ENCODE measurements at places on chromosomes 4 and X.

- DNase-seq = peak; percentile 71
Observed at GRCh38 chr4:73776321-73776729, 36.0 kb downstream of the CXCL8 start.

GRCh38 chrX:15358533-15358932 is 23.2 kb upstream of the PIGA start:
- DNase-seq = no peak

DNA sequence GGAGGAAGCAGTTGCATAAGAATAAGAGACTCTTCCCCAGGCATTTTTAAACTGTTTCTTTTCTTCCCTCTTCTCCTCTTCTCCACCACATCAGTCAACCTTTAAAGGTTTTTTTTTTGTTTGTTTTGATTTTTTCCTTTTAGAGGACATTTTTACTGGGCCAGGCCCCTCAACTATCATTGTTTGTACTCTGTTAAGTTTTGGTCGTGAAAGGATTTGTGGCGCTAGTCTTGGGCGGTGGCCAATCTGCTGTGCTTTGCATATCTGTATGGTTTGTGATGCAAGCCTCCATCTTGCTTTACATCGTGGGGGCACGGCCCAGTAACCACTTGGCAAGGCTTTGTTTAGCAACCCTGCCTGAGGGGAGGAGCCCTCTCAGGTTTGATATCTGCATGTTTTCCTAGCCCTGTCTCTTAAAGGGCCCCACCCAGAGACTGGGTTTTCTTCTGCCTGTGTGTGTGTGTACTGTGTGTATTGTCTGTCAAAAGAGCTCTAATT is 101.9 kb upstream of the SLITRK2 start:
- no peak for DNase-seq

DNA sequence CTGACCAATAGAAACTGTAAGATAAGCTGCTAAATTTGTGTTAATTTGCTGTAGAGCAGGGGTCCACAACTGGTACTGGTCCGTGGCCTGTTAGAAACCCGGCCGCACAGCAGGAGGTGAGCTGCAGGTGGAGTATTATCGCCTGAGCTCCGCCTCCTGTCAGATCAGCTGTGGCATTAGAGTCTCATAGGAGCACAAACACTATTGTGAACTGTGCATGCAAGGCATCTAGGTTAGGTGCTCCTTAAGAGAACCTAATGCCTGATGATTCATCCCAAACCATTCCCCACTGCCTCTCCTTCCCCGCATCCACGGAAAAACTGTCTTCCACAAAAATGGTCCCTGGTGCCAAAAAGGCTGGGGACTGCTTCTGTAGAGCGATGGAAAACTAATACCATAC is 19.7 kb downstream of the FBXW7 start:
- DNase-seq = no peak

GRCh38 chr4:1195891-1196401 is 23.6 kb upstream of the SPON2 start:
- DNase-seq = no peak

DNA sequence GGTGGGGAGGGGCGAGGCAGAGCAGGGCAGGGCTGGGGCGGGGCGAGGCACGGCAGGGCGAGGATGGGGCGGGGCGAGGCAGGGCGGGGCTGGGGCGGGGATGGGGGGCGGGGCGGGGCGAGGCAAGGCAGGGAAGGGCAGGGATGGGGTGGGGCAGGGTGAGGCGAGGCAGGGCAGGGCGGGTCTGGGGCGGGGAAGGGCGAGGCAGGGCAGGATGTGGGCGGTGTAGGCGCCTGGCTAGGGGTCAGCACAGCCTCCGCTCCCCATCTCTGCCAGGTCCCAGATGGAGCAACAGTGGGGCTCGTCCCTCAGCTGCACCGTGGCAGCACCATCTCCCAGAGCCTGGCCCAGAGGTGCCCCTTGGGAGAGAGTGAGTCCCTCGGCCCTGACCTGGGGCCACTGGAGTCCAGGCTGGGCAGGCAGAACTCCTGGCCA is 4.2 kb upstream of the SRPK3 start:
- no peak for DNase-seq

GRCh38 chr4:101145021-101145420 is 202.3 kb downstream of the PPP3CA start:
- DNase-seq = no peak

GRCh38 chr4:81460191-81460701 is 11.5 kb downstream of the RASGEF1B start:
- peak; percentile 25 for DNase-seq

GRCh38 chr4:740656-741282 is 35.1 kb downstream of the PCGF3 start:
- no peak for DNase-seq

GRCh38 chrX:14125462-14125861 is 95.8 kb upstream of the GEMIN8 start:
- no peak for DNase-seq

- no peak for DNase-seq
Observed at GRCh38 chr4:105930698-105931097, 35.4 kb downstream of the NPNT start.

DNA sequence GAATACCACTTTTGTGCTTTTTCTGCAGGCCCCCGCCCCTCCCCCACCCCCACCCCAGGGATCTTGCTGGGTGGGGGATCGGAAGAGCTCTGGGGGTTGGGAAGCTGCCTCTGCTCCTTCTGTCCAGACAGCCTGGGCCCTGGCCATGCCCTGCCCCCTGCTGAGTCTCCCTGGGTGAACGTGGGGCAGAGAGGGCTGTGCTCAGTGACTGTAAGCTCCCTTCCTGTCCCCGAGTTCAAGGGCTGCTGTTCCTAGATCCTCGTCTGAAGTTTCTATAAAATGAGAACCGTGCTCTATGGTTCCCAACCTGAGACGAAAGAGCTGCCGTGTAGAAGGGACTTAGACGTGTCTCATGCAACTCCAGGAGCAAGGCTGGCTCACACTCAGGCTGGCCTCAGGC is 105.0 kb downstream of the SORCS2 start:
- no peak for DNase-seq

- DNase-seq = no peak
Observed at GRCh38 chrX:19789782-19790181, 97.6 kb downstream of the SH3KBP1 start.

DNA sequence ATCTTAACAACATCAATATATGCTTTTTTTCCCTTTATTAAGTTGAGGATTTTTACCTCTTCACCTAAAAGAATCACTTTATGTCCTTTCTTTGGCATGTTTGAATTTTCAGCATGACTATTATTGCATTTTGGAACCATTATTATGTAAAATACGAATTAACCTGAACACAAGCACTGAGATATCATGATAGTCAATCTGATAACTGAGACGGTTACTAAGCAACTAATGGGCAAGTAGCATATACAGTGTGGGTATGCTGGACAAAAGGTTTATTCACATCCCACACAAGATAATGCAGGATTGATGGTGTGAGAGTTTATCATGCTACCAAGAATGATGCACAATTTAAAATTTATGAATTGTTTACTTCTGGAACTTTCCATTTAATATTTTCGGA is 24.6 kb upstream of the GLRA3 start:
- no peak for DNase-seq

DNA sequence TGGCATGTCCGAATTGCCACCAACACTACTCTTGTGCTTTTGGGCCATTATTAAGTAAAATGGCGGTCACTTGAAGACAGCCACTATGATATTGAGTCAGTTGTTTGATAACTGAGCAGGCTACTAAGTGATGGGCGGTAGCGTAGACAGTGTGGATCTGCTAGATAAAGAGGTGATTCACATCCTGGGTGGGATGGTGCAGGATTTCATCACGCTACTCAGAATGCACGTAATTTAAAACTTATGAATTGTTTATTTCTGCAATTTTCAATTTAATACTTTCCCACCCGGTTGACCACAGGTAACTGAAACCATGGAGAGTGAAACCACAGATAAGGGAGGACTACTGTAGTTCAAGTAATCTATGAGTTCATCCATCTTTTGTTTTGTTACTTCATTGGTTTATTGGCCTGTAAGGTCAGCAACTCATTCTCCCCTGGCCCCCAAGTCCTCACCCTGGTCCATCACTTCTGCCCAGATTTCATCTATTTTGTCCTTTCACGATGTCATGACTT is 2.9 kb downstream of the ARAF start:
- no peak for DNase-seq

DNA sequence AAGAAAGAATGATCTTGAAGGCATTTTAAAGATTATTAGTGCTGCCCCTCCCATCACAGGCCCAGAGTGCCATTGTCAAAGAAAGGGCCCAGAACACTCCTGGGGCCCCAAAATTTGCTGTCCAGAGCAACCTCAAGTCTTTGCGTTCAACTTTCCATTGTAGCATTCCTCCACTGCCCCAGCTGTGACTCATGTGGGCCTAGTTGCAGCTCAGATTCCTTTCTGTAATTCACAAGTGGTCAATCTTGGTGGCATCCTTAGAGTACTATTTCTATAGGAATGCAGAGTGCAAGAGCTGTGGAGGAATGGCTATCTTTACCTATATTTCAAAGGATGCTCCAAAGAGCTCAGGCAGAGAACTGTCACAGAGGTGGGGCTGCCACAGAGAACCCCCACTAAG is 1500.8 kb upstream of the IGFBP7 start:
- no peak for DNase-seq

GRCh38 chrX:115339441-115340025 is 50.0 kb downstream of the LUZP4 start:
- no peak for DNase-seq

GRCh38 chr4:2924765-2925301 is 38.4 kb downstream of the NOP14 start:
- peak; percentile 43 for DNase-seq

DNA sequence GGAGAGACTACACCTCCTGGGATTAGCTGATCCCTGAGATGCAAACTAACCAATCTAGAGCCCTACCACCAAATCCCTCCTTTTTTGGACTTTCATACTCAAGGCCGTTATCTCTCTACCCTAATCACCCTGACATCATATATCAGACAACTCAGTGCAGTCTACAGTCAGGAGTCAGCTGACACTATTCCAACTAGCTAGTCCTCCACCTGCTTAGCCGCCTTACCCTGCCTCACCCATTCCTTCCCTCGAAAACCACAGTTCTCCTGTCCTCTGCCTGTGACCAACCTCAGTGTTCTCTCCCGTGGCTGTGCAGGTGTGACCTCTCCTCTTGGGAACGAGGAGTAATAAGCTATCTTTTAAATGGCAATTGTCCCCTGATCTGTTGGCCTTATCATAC is 1.8 kb upstream of the PPEF2 start:
- DNase-seq = no peak

GRCh38 chrX:151753313-151754046 is 18.9 kb downstream of the CNGA2 start:
- no peak for DNase-seq

DNA sequence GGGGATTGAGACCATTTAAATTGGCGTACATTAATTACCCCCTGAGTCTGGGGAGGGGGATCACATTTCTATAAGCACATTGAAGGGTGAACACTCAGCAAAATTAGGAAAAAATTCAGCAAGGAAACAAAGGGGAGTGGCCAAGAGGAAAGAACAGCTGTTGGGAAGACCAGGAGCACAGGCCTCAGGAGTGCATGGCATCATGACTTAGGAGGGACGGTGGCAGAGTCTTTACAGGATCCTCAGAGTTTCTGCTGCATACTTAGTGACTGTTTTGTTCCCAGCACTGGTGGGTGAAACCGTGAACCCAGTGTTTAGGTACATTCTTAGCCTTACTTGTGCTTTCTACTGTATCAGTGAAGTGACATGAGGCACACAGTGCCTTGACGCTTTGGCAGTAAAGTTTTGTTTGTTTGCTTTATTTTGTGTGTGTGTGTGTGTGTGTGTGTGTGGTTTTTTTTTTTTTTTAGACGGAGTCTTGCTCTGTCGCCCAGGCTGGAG is 121.3 kb downstream of the CBR4 start:
- no peak for DNase-seq

DNA sequence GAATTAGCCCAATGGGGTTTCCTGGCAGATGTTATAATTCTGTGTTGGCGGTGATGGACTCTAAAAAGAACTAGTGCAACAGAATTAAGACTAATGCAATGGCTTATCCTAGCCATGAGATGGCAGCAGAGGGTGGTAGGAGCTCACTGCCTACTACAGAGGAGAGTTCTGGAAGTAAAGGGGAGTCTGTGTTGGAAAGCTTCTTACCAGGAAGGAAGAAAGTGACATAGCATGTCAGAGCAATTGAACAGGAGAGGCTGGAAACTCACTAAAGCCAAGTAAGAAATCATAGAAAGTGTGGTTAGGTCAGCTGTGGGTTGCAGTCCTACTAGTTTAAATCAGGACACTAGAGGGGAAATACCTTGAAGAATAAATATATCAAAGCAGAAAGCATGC is 6.3 kb upstream of the TRPC5OS start:
- no peak for DNase-seq

- DNase-seq = no peak
Observed at GRCh38 chr4:84099599-84099998, 399.5 kb downstream of the NKX6-1 start.

- no peak for DNase-seq
Observed at GRCh38 chrX:153953892-153954557, 9.6 kb upstream of the RENBP start.

GRCh38 chrX:110734271-110734670 is 61.3 kb downstream of the CHRDL1 start:
- DNase-seq = no peak

DNA sequence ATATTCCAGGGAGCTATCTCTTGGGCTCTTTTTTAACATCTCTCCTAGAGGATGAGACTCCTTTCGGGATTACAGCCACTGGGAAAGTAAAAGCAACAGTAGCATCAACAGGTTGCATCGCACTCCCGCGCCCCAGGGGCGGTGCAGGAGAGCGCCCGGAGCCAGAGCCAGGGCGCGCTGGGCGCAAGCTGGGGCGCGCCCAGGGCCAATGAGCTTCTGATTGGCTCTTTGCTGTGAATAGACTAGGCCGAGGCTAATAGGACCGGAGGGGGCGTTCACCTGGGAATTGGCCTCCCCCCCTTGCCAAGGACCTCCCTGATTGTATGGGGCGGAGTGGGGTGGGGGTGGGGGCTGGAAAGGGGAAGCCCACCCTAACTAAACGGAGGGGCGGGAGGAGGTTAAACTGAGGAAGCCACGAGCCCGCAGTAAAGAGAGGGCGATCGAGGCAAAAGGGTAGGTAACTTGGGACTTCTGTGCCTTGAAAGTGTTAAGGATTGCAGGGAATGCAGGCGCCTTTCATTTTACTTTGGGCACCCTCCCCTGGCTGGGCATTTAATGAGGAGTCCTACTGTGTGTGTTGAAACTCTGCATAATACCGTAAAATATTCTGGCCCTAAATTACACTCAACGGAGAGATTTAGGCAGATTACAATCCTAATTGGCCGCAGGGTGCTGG is 1.1 kb upstream of the ATOH1 start:
- no peak for DNase-seq

DNA sequence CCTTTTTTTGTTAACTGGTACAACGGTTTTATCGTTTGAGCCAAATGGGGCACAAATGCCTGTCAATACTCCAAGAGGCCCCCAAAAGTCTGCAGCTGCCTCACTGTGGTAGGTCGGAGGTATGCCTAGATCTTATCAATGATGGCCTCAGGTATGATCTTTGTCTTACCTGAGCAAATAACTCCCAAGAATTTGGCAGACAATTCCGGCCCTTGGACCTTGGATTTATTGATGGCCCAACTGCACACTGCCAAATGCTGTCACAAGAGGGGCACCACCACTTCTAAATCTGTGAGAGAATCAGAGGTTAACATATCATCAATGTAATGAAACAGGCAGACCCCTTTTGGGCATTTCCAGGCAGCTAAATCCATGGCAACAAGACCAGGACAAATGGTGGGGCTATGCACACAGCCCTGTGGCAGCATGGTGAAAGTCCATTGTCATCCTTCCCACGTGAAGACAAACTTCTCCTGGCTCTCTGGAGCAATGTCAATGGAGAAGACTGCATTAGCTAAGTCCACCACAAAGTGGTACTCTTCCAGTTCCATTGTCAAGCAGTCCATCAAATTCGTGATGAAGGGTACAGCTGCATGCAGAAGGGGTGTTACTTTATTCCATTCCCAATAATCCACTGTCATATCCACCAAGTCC is 28.6 kb downstream of the CXCL13 start:
- DNase-seq = no peak

Data from COR-L47 (cell line).